ENCODE measurements at places on chromosomes 6 and 20.

GRCh38 chr6:148175550-148176188 is 167.0 kb upstream of the SASH1 start:
- no peak for DNase-seq

GRCh38 chr6:147322299-147323162 is 118.3 kb downstream of the STXBP5 start:
- DNase-seq: peak; percentile 54

DNA sequence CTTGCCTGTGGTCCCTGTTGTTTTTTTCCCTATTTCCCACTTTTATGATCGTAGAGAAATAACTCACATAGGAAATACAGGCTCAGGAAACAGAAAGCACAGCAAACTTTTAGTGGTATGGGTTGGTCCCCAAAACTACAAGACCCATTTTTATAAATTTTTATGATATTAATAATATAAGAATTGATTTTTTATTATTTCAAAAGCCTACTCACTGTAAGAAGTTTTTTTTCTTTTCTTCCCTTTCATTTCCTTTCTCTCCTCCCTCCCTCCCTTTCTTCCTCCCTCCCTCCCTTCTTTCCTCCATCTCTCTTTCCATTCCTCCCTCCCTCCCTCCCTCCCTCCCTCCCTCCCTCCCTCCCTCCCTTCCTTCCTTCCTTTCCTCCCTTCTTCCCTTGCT is 141.5 kb downstream of the ZDHHC14 start:
- no peak for DNase-seq

GRCh38 chr6:91697010-91697695 is 1110.3 kb upstream of the MAP3K7 start:
- DNase-seq: no peak

GRCh38 chr6:21742238-21742660 is 148.7 kb downstream of the SOX4 start:
- DNase-seq: no peak

DNA sequence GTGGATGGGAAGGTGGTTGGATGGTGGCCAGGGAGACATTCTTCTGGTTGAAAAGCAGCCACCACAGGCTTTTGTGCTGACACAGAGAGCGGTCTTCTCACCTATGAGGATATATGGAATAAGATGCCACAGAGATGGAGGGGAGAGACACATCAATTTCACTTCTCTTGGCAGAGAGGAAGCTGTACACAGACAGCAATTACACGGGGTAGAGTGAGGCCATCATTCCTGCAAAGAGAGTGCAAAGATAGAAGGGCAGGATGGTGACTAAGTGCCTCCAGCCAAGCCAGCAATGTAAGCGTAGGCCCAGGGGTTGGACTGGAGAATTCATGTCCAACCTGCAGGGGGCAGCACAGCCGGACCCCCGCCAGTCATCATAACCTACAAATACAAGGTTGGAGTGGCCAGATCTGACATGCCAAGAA is 56.4 kb downstream of the NRN1 start:
- no peak for DNase-seq

DNA sequence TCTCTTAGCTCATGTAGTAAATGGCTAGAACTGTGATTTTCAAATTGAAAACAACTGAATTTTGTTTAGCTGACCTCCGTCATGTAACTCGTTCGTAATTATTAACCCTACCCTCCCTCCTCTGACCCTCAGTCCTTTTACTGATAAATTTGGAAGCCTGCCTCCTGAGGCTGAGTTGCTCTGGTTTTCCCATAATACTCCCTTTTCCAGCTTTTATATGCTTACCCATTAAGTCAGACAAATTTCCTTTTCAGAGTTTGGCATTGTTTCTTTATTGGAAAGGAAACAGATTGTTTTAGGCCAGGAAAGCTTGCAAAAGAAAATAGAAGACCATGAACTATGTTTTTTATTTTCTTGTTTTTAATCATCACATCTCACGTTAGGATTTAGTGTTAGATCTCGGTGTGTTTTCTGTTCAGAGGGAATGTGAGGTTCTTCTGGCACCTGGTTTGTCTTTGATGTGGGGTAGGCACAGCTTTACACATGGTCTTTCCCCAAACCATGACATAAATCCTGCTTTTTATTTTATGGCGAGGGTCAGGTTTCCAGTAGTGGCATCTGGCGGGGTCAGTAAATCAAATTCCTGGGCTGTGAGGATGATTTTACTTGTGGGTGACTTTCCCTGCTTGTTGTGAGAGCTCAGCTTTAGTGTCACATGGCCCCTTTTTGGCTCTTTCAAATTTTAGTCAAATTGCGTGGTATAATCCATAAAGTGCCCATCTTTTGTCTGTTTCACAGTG is 24.5 kb downstream of the PLCB4 start:
- no peak for DNase-seq

- no peak for DNase-seq
Observed at GRCh38 chr20:49696594-49696993, 17.1 kb downstream of the B4GALT5 start.

- no peak for DNase-seq
Observed at GRCh38 chr6:142306736-142307135, 4.9 kb downstream of the ADGRG6 start.

GRCh38 chr6:110618591-110619267 is 142.3 kb upstream of the SLC22A16 start:
- peak; percentile 11 for DNase-seq

DNA sequence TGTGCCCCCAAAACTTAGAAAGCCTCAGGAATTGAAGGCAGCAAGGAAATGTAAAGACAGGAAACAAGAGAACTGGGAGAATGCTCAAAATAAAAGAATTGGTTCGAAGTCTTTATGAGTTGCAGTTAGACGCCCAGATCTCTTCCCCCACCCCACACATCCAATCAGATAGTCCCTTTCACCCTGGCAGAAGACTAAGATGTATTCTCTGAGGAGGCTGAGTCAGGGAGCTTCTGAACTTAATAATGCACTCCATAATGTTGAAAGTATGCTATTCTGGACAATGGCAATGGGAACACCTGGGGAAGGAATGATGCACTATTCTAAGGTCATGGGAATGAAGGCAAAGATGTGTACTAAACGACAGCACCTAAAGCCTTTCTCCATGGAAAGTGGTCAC is 173.6 kb downstream of the MTFR2 start:
- no peak for DNase-seq

DNA sequence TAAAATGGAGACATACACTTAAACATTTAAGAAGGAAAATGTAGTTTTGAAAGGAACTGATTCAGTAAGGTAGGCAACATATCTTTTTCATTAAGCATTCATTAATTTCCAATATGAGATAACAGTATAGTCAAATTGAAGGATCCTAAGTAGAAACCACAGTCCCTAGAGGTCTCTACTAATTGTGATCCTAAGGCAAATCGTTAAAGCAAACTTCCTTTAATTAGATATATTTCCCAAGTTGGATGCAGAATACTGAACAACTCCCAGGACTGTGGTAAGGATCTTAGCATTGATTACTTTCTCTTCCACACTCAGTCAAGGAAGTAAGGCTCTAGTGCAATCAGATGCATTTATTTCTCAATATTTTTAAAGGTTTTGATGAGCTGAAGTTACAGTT is 604.1 kb upstream of the GJE1 start:
- DNase-seq: no peak

DNA sequence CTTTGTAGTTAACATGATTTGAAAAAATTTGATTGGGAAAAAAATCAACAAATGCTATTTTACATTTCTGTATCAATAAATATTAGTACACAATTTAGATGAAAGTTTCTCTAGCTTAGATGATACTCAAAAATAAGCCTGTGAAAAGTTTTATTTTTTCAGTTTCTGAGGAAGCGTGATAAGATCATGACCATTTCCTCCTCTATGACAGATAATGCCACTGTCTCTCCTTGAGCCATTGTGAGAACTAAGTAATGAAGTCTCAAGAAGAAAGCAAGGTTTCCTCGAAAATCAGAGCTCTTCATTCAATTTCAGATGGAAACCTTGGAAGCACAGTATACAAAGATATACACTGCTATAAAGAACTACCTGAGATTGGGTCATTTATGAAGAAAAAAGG is 395.0 kb downstream of the HDGFL1 start:
- DNase-seq: no peak

GRCh38 chr20:50654904-50655303 is 36.4 kb downstream of the RIPOR3 start:
- no peak for DNase-seq

- no peak for DNase-seq
Observed at GRCh38 chr6:42120895-42121865, 21.2 kb downstream of the C6orf132 start.

GRCh38 chr20:19515074-19515473 is 243.0 kb upstream of the RIN2 start:
- no peak for DNase-seq

DNA sequence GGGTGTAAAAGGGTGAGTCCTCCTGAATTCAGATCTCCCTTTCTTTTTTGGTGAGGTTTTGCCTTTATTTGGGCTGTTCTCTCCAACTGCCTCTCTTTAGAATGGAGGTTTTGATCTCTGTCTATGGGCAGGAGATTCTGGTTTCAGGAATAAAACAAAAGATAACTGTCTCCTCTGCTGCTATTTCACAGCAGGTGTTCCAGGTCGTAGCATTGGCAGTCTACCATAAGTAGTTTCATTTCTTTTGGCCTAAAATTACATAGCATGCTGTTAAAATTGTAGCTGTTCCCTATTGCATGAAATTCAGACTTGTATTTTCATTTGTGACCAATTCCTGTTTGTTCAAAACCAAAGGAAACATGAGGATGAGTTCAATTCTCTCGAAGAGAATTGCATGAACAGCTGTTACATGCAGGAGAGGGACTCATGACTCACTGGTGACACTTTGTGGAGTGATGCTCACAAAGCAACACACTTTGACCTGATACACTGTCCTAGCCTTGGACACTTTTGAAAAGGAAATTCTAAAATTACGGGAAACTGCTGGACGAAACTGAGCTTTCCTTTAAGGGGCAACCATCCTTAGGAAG is 76.8 kb upstream of the SIRPG start:
- no peak for DNase-seq

DNA sequence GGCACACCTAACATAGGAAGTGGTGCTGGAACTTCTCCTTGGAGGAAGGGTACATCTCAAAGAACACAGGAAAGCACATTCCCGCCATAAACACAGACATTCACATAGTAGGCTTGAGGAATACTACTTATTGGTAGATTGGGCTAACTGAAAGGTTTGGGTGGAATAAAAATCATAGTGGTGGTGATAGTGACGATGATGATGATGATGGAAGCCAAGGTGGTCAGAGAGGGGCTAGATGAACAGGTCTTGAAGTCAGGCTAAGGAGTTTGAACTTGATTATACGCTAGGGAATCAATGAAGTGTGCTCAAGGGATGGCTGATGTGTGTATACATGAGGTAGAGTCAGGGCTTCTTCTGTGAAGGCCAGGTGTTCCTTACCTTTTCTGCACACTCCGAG is 12.0 kb upstream of the PLEKHG1 start:
- DNase-seq: no peak

GRCh38 chr6:19590501-19591131 is 246.6 kb upstream of the ID4 start:
- DNase-seq: no peak

- DNase-seq: no peak
Observed at GRCh38 chr20:24309596-24309995, 159.8 kb upstream of the SYNDIG1 start.

GRCh38 chr6:98830146-98830545 is 4.2 kb upstream of the POU3F2 start:
- no peak for DNase-seq
